ENCODE measurements at places on chromosomes 1 and 21. TPM values are rescaled to one million over a fixed set of nuclear protein-coding genes. Genes with fewer than 3 reads are reported as not detected.

DNA sequence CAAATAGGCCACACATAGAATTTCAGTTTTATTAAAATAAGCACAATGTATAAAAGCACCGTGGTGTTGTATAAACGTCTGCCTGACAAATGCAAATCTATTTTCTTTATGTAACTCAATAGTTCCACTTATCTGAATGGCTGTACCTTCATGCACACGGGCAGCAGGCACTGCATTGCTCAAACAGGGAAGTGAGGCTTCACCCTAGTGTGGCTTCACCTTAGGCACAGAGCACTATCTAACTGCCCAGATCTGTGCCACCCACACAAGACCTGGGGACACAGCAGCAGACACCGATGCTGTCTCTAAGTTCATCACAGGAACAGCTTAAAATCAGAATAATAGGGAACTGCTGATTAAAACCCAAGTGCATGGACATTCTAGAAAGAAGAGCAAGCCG lies 6.0 kb upstream of the KNCN start:
- no peak for DNase-seq

Gene SCP2
- 138 TPM for total RNA-seq

DNA sequence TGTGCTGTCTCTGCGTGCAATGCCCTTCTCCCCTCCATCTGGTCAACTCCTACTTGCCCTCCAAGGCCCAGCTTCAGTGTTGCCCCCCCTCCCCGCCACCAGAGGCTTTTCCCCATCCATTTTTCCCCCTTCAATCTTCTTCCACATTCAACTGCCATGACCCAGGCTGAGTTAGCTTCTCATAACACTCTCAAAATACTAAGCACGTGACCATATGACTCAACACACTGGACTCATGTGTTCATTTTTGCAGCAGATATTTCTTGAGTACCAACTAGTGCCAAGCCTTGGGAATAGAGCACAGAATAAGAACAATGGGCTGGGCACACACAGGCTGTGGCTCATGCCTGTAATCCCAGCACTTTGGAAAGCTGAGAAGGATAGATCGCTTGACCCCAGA lies 132.1 kb downstream of the IGSF21 start:
- no peak for DNase-seq

GRCh38 chr1:237961754-237962153 lies 71.0 kb upstream of the ZP4 start:
- DNase-seq, result no peak

Gene OR2T2
- total RNA-seq, result not detected

DNA sequence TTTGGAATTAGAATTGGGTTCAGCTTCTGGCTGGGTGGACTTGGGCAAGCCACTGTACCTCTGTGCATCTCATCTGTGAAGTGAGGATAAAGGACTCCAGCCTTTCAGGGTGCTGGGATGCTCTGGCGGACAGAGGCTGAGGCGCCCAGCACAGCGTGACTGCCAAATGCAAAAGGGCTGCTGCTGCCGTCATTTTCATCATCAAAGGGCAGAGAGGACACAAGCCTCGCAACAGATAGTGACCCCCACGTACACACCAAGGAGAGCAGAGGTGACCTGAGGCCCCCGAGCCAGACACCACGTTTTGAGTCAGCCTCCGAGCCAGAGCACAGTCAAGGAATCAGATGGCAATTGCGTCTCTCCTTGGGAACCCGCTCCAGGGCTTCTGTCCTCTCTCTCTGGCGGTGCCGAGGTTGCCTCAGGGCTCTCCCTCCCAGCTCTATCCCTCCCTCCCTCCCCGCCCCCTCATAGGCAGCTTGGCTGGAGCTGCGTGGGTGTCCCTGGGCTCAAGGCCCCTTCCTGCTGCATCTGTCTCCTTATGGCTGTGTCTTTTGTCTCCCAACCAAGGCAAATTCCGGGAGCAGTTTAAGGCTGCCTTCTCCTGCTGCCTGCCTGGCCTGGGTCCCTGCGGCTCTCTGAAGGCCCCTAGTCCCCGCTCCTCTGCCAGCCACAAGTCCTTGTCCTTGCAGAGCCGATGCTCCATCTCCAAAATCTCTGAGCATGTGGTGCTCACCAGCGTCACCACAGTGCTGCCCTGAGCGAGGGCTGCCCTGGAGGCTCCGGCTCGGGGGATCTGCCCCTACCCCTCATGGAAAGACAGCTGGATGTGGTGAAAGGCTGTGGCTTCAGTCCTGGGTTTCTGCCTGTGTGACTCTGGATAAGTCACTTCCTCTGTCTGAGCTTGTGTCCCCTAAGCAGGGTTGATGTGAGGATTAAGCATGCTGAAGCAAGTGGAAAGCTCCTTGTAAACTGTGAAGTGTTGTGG lies 9.0 kb downstream of the HCRTR1 start:
- peak; percentile 52 for DNase-seq

DNA sequence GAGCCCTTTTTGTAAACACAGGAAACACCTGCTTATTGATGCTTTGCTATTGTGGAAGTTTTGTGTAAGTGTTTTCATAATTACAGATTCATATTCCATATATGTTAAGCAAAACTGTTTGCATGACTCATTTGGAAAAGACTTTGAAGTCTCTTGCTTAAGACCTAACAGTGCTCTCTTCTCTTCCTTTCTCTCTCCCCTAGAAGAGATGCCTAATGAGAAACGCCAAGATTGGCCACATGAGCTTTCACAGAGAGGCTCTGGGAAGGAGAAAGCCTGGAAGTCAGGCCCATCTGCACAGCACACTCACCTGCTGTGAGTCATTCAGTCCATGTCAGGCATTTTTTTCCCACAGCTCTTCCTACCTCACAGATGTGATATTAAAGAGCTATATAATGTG lies 101.6 kb upstream of the PALMD start:
- DNase-seq, result peak; percentile 21

DNA sequence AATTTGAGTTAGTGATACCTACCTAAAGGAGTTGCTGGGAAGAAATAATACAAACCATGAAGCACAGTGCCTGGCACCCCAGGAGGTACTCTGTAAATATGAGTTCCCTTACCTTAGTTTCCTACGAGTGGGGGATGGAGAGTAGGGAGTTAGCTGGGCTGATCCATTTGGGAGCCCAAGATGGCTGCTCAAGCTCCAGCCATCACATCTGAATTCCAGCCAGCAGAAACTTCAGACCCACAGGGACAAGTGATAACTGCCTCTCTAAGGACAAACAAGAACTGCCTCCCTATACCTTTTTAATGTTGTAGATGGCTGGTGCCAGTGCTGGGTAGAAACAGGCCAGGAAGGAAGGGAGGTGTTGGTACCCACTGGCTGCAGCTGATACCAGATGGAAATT lies 22.7 kb downstream of the HTR6 start:
- no peak for DNase-seq

Gene GJA9
- not detected for total RNA-seq

GRCh38 chr1:10510520-10511493 lies 36.1 kb downstream of the PEX14 start:
- DNase-seq, result peak; percentile 69

Gene AK5
- 77.7 TPM for total RNA-seq

DNA sequence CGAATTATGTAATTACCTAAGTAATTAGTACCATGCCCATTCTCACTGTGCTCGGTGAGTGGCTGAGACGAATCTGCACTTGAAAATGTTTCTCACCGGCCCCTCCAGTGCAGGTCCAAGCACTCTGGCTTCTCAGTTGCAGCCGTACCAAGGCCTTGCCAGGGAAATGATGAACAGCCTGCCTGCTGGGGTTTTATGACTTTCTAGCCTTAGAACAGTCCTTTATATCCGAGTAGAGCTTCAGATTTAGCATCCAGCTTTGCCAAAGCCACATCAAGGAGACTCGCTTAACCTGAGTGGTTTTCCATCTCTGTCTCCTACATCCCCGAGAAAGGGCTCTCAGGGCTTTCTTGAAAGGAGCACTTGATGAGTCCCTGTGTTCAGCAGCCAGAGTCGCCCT lies 83.4 kb downstream of the GREM2 start:
- DNase-seq, result no peak

Gene PDC
- total RNA-seq, result not detected

Gene TATDN3
- 11.9 TPM for total RNA-seq

DNA sequence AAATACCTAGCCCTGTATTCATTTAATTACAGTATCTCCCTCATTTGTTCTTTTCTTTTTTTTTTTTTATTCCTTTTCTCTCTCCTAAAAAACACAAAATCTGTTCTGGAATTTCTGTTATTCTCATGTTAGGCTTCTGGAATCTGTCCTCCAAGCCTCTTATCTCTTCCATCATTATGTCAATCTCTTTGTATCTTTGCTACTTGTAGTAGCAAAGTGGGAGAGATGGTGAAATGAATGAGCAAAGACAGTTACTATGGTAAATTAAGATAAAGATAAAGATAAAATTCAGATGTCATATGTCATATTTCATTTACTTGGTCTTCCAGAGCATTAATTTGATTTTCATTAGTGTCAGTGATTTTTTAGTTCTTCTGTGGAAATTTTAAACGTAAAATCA lies 155.1 kb downstream of the FGGY start:
- no peak for DNase-seq

Gene LSM10
- total RNA-seq, result 12.3 TPM

- DNase-seq, result no peak
Observed at GRCh38 chr1:186303911-186304310, 71.1 kb downstream of the TPR start.

GRCh38 chr1:226029093-226029496 lies 30.0 kb upstream of the SDE2 start:
- DNase-seq, result no peak

DNA sequence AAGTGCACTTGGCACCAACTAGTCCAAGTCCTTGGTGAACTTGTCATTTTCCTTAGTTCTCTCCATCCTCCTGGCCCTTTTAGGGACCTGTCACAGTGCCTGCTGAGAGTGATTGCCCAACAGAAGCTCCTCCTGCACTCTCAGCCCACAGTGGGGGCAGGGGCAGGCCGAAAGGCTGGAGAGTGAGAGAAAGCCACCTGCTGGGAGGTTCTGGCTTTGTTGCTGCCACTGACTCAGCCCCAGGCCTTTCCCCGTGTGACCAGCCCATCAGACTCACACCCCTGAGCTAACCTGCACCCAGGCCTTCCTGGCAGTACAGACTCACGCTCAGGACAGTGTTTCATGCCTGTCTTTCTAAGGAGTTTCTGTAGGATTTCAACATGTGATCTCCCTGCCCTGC lies 17.1 kb upstream of the PROK1 start:
- peak; percentile 33 for DNase-seq

Gene RGS5
- total RNA-seq, result 3.7 TPM

DNA sequence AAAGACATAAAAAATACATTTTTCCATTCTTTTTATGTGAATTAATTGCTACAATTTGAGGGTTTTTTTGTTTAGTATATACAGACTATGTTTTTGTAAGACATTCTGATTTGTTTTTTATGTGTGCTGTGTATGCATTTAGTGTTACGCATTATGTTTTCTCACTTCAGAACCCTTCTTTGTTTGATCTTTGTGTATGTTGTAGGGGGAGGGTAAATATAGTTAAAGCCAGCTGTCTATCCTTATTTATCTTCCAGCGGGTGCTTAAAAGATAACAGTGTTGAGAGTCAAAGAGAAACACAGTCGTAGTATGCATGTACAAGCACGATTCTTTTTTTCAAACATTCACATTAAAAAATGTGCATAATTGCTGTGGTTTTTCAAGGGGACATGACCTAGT lies 97.5 kb upstream of the KIAA1614 start:
- no peak for DNase-seq

GRCh38 chr1:21262293-21263051 lies 27.8 kb downstream of the ECE1 start:
- peak; percentile 78 for DNase-seq

- no peak for DNase-seq
Observed at GRCh38 chr21:42395905-42396651, at the start of gene TMPRSS3. TMPRSS3 (minus strand) TSS chr21:42396052; CDS start chr21:42395417, 635 bp downstream.

Measured in myocyte (in vitro differentiated cells).